ENCODE measurements at places on chromosomes 11 and 22.

GRCh38 chr11:123187665-123188507 lies 7.2 kb downstream of the CLMP start:
- no peak for DNase-seq

GRCh38 chr22:36358533-36359469 lies 29.0 kb downstream of the MYH9 start:
- peak; percentile 84 for DNase-seq

DNA sequence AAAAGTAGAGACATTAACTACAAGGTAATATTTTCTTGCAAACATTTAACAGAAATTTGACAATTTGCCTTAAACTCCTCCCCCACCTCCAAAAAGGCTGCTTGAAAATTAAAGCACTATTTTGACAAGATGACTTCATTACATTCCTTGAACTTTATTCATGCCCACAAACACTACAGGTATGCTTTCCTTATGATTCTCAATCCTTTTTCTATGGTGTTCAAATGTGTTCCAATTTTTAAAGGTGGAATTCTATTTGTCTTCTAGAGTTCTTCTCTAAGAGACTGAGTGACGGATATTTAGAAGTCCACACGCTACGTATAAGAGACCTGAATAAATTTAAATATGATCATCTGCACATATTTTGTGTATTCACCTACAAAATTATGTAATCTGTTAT lies 69.4 kb downstream of the MRTFA start:
- DNase-seq, result no peak

GRCh38 chr22:43092085-43092484 lies 2.9 kb upstream of the TTLL1 start:
- DNase-seq, result no peak

DNA sequence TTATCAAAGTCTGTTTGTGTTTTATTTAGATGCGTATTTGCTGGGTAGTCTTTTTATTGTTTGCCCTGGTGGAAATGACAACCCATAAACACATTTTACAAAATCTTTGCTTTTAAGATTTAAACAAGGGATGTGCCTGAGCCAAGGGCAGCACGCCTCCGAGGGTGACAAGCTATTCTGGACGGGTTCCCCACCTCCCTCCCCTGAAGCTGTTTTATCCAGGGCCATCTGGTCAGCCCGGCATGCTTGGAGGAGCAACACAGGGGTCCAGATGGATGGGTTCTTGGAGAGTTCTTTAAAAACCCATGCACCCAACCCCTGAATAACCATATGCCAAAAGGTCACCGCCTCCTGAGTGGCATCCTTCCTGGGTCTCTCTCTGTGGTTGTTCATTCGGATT lies 408.9 kb downstream of the OPCML start:
- no peak for DNase-seq

DNA sequence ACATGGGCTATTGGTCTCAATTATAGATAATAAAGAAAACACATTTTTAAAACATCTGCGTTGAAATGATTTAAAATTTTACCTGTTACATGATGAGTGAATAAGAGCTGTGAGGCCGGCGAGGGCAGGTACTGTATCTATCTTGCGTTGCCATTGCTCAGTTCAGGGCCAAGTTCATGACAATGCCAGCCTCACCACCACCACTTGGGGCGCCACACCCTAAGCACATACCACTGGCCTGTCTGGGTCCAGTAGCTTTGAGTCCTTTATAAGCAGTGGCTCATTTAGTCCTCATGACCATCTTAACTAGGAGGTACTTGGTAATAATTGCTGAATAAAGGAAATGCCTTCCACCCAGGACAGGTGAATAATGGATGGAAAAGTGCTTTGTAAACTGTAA lies 14.5 kb upstream of the MB start:
- DNase-seq, result no peak

DNA sequence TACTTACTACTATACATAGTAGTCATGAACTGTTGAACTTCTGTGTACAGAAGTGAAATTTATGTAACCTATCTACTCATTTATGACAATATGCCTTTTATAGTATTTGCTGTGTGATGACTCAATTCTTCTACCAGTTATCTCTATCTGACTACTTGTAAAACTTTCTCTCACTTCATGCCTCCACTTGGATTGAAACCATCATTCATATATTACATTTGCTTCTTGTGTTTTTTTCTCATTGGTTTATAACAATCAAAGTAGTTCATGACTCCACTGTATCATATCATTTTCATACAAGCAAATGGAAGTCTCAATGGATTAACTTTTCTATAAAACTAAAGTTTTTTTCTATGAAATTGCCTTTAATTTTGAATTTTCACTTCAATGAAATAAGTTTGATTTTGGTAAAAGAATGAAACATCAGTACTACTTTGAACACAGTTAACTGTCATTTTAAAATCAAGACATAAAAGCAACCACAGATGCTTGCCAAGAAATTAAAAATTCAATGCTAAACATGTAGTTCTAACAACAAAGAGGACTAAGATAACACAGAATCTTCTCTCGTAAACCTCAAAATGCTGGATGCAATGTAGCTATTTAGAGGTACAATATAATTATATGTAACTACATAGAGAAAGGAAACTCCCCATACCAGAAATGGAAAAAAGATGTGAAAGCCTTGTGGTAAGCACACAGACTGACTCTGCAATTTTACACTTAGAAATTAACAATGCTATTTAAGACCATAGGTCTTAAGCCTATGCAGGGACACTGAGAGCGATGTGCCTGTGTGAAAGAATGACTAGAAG lies 27.6 kb upstream of the EXPH5 start:
- no peak for DNase-seq

DNA sequence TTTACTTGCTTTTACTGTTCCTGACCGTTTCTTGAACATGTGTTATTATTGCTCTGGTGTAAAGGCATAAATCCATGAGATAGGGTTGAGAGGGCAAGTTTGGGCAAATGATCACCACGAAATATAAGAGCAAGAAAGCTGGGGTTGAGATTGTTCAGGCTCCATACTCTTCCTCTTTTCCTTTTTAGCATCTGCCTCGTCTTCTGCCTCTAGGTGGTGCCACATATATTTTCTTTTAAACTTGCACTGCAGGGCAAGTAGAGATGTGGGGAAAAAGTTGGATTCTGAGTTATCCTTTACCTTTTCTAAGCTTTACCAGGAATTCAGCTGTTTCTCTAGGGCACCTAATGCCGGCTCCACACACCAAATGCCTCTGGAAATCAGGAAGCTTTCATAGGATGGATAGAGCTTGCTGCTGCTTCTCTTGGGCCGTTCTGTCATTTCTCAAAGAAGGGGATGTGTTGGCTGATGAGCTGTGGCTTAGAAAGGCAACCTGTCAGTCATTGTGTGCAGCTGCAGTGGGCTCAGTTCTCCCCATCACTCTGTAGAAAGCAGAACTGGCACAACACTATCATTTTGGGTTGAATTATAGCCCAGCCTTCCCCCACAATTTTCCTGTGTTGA lies 98.2 kb downstream of the LDLRAD3 start:
- no peak for DNase-seq

DNA sequence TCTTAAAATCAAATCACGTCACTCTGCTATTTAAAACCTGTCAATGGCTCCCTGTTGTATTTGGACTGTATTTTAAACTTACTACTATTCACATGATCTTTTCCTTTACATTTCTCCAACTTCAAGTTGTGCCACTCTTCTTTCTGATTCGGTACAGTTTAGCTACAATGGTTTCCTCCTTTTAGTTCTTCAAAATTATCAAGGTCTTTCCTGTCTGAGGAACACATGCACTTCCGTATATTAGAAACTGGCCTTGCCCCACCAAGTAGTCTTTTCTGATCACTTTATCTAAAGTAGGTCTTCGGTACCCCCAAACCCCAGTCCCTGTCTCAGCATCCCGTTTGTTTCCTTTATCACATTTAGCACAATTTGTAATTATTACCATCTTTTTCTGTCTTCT lies 81.8 kb downstream of the MTMR3 start:
- no peak for DNase-seq

- no peak for DNase-seq
Observed at GRCh38 chr11:65541093-65541982, 16.5 kb downstream of the SCYL1 start.

GRCh38 chr11:81104051-81104450 lies 1629.6 kb downstream of the FAM181B start:
- no peak for DNase-seq

DNA sequence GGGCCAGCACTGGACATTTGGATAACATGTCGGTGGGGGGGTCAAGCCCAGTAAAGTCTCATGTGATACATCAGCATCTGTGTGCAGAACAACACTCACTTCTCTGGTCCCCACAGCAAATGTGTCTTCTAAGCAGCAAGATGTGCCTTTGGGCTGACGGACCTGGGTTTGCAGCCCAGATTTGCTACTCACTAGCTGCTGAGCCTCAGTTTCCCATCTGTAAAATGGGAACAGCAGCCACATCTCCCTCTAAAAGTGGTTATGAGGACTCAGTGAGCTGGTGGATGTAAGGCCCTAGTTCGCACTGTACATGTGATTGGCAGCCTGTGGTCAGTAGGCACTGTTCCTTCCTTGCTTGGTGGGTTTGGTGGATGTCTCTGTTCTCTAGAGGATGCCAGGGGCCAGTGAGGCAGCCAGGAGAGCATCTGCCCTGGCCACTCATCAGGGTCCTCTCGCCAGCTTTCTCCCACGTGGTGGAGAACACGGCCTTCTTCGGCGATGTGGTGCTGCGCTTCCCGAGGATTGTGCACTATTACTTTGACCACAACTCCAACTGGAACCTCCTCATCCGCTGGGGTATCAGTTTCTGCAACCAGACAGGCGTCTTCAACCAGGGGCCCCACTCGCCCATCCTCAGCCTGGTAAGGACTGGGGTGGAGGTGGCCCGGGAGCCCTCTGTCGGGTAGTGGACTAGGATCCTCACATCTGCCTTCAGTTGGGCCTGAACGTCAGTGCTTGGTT lies 12.5 kb downstream of the CCDC134 start:
- no peak for DNase-seq

DNA sequence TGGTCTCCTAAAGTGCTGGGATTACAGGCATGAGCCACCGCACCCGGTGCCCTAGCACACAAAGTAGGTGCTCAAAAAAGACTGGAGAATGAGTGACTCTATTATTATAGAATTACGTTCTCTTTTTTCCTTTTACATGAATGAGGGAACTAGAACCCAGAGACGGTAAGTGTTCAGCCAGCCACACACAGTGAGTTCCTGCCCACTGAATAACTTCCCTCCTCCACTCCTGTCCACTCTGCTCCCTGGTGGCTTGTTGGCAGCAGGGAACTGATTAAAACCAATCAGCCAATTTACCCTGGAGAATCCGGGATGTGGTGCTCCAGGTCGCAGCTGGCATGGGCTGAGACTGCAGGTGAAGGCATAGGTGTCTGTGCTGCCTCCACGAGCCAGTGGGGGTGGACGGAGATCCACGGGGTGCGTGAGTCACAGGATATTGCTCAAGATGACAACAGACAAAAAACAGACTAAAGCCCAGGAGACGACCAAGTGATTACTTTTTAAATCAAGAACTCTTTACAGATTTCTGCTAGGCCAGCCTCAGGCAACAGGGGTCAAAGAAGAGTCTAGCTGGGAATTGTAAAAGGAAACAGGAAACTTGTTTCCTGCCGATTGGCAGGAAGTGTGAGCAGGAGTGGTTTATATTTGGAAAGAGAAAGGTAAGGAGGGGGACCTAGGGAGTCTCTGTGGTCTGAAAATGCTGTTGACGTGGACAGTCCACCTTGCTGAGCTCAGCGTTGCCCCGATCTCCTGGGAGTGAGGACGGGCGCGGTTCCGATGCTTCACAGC lies 95.2 kb upstream of the TP53I11 start:
- no peak for DNase-seq

- no peak for DNase-seq
Observed at GRCh38 chr11:121257289-121257688, 35.3 kb upstream of the SC5D start.

GRCh38 chr11:132330515-132330914 lies 960.1 kb downstream of the NTM start:
- DNase-seq, result no peak

GRCh38 chr11:69873166-69874077 lies 54.2 kb upstream of the FGF3 start:
- no peak for DNase-seq

GRCh38 chr11:79241205-79241851 lies 199.5 kb downstream of the TENM4 start:
- no peak for DNase-seq

- no peak for DNase-seq
Observed at GRCh38 chr11:127037596-127037995, 37.0 kb upstream of the KIRREL3 start.

- no peak for DNase-seq
Observed at GRCh38 chr11:14420223-14420622, 61.2 kb upstream of the RRAS2 start.

Measured in B cell (primary cell).